ENCODE measurements at places on chromosomes 2 and 18. TPM values are rescaled to one million over a fixed set of nuclear protein-coding genes. Genes with fewer than 3 reads are reported as not detected.

Gene UGT1A1
- not detected for total RNA-seq

Gene RGPD3
- 0.06 TPM for total RNA-seq

Gene ZSWIM2
- not detected for total RNA-seq

Gene IL36G
- total RNA-seq: not detected

Gene CCDC148
- 0.15 TPM for total RNA-seq

Gene TMEM237
- total RNA-seq: 22.5 TPM

Gene SERPINB11
- total RNA-seq: not detected

DNA sequence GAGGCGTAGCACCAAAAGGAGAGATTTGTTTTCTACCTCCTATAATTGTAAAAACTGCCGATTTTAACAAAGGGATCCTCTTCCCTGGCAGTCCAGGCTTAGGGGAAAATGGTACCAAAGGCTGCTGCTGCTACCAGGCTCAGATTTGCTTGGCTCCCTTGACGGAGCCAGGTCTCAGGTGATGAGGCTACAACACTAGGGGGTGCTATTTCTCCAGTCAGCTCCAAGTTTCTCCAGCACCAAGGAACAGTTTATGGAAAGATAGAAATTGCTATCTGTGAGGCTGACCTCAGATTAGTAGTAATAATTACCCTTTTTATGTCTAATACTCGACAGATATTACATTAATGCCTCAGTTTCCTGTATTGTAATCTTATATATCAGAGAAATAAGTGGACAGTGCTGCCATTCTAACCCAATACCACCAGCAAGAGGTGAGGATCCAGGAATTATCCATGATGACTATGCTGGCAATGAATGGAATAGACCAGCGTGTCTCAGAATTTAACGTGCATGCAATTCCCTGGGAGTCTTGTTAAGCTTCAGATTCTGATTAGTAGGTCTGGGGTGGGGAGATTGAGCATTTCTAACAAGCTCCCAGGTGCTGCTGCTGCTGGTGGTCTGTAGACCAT is 111.3 kb downstream of the ESCO1 start:
- DNase-seq: peak; percentile 46
- H3K4me1 ChIP-seq: no peaks in the 10 kb centered on the region
- peaks cover 4% of the 10 kb centered on the region for H3K27me3 ChIP-seq
- H3K36me3 ChIP-seq: no peaks in the 10 kb centered on the region

DNA sequence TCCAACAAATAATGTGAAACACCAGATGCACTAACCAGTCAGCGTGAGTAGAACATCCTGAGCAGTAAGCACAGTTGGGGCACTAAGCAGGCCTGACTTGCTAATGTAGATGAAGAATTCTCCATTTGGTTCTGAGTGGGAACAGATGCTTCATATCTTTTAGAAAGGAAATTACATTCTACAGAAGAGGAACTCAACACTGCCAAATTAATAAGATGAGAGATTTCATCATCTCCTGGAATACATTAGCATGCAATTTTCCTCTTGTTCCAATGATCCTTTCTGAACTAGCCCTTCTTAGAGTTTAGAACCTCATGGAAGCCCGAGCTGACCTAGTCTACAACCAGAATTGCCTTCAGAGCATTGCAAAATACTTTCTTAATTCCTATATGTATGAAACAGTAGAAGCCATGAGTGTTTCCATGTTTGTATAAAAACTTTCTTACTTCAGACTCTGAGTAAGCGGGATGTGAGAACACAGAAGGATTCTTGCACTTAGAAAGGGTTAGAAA is 34.8 kb downstream of the COL5A2 start:
- H3K4me1 ChIP-seq: no peaks in the 10 kb centered on the region
- H3K27me3 ChIP-seq: no peaks in the 10 kb centered on the region
- H3K36me3 ChIP-seq: no peaks in the 10 kb centered on the region
- DNase-seq: no peak
- H3K4me3 ChIP-seq: no peak overlapping the region

DNA sequence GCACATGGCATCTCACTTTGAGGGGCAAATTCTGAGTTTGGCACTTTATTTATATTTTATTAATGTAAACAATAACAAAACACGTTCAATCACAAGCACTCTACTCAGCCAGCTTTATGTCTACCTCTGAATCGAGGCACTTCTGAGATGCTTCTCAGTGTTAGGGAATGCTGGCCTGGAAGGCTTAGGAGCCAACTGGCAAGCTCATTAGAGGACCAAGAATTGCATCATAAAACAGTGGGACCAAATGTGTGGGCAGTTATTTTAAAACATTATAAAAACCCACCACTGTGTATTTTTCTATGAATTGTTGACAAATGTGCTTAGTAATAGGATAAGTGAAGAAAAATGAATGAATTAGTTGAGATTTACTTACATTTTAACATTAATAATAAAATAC is 46.8 kb upstream of the SMIM21 start:
- no peaks in the 10 kb centered on the region for H3K4me1 ChIP-seq
- H3K27ac ChIP-seq: no peak overlapping the region
- H3K4me3 ChIP-seq: no peak overlapping the region
- H3K27me3 ChIP-seq: peaks cover 6% of the 10 kb centered on the region
- DNase-seq: no peak

DNA sequence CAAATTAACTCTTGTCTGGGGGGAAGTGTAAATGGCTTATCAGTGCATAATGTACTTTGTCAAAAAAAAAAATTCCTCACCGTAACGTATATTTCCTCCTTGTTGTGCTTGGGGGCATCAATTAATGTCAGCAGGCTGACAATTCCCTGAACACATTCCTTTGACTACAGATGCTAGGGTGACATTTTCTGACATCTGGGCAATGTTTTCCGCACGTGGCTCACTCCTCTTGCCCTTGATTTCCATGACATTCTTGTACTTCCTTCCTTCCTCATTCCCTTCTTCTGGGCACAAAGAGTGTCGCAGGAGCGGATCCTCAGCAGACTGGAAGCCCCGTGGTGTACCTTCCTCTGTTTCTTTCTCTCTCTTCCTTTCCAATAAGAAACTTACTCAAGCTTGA is 173.7 kb downstream of the SP3 start:
- no peaks in the 10 kb centered on the region for H3K36me3 ChIP-seq
- no peak for DNase-seq
- H3K27me3 ChIP-seq: peaks cover 28% of the 10 kb centered on the region
- no peak overlapping the region for H3K4me3 ChIP-seq
- no peak overlapping the region for H3K27ac ChIP-seq

DNA sequence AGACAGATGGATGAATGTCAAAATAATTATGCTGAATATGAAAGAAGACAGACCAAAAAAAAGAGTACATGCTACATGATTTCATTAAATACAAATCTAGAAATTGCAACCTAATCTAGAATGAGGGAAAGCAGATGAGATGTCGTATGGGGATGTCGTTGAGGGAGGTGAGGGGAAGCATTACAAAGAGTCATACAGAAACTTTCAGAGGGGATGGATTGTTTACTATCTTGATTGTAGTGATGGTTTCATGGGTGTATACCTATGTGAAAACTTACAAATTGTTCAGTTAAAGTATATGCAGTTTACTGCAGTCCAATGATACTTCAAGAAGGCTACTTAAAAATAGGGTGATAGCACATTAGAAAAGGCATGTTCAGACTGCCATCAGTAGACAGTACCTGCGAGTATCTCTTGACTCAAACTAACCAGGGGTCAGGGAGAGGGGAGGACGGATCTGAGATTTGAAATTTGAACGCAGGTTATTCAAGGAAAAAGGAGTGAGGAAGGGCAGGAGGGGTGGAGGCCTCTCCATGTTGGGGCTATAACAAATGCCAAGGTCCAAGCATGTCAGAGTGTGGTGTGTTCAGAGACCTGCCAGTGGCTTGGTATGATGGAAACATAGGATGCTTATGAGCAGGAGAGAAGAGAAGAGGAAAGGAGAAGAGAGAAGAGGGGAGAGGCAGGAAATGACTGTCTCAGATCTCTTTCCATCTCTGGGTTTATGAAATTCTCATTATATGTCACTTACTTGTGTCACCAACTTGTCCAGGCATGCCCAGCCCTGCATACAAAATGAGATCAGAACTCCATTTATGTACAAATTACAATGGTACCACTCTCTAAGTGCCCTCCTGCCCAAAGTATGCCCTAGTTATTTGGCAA is 257.3 kb upstream of the CXCR4 start:
- peak overlapping the region; percentile 87 for H3K27ac ChIP-seq
- H3K36me3 ChIP-seq: peaks cover 6% of the 10 kb centered on the region
- peaks cover 48% of the 10 kb centered on the region for H3K4me1 ChIP-seq
- peaks cover 3% of the 10 kb centered on the region for H3K27me3 ChIP-seq
- no peak overlapping the region for H3K4me3 ChIP-seq

GRCh38 chr18:28204154-28204553 is 27.2 kb upstream of the CDH2 start:
- DNase-seq: no peak
- no peaks in the 10 kb centered on the region for H3K36me3 ChIP-seq
- H3K27me3 ChIP-seq: no peaks in the 10 kb centered on the region
- no peak overlapping the region for H3K27ac ChIP-seq
- H3K4me1 ChIP-seq: peaks cover 3% of the 10 kb centered on the region

DNA sequence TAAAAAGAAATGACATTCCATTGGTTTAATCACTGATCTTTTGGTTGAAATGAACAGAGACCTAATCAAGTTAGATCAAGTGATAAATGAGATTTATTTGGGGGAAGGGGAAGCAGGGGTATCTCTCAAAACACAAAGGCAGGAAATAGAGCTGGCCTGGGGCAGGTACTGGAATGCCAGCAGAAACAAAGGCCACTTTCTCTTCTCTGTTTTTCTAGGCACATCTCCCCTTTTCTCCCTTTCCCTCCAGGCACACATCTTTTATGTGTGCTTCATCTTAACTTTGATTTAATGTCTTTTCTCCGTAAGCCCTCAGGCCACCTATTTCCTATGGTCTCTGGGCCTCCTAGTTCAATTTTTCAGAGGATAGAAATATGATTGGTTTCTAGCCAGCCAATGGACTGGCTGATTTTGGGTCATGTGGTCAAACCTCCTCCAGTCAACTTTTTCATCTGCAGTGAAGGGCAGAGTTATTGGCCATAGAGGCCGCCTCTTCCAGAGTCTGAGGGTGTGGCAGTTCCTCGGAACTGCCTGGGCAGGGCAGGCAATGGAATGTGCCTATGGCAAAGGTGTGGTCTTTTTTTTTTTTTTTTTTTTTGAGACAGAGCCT is 58.9 kb upstream of the FAM136A start:
- no peak for DNase-seq
- no peaks in the 10 kb centered on the region for H3K36me3 ChIP-seq
- H3K27me3 ChIP-seq: peaks cover 10% of the 10 kb centered on the region

DNA sequence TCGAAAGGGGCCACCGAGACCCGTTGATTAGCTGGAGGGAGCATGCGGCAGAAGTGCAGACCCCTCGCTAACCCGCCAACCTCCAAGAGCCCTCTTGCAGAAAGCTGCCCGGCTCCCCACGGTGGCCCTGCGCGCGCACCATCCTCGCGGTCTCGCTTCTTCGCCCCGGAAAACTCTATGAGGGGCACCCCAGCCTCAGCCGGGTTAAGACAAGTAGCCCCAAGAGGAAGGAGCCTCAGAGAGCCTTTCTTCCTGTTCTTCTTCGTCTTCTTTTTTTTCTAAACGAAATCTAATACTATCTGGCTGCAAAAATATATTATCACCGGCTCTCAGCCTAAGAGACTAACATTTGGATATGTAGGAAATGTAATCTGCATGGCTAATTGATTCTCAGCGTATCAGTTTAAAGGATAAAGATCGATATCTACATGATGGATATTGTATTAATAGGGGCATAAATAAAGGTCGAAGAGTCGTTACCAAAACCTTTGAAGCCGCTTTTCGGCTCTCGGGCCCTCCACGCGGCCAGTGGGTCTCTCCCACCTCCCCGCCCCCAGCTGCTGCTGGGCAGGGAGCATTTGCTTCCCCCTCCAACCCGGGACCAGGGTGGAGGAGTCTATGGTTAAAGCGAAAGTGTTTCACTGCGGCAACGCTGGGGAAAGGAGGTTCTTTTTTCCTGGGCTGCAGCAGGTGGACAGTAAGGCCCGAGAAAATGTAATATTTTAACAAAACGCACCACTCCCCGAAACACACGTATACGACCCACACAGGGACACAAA is 6.1 kb upstream of the PAX3 start:
- peak overlapping the region; percentile 57 for H3K4me3 ChIP-seq
- peaks cover 11% of the 10 kb centered on the region for H3K36me3 ChIP-seq
- DNase-seq: no peak
- peak overlapping the region; percentile 50 for H3K27ac ChIP-seq
- H3K27me3 ChIP-seq: peaks cover 98% of the 10 kb centered on the region

- peaks cover 10% of the 10 kb centered on the region for H3K27me3 ChIP-seq
- H3K4me3 ChIP-seq: no peak overlapping the region
- DNase-seq: no peak
- peaks cover 12% of the 10 kb centered on the region for H3K4me1 ChIP-seq
- no peaks in the 10 kb centered on the region for H3K36me3 ChIP-seq
Observed at GRCh38 chr18:57918601-57919000, 115.5 kb upstream of the ATP8B1 start.

GRCh38 chr2:237508361-237508760 is 21.3 kb downstream of the MLPH start:
- peaks cover 16% of the 10 kb centered on the region for H3K27me3 ChIP-seq
- H3K4me3 ChIP-seq: no peak overlapping the region
- DNase-seq: no peak
- no peak overlapping the region for H3K27ac ChIP-seq
- H3K4me1 ChIP-seq: no peaks in the 10 kb centered on the region

DNA sequence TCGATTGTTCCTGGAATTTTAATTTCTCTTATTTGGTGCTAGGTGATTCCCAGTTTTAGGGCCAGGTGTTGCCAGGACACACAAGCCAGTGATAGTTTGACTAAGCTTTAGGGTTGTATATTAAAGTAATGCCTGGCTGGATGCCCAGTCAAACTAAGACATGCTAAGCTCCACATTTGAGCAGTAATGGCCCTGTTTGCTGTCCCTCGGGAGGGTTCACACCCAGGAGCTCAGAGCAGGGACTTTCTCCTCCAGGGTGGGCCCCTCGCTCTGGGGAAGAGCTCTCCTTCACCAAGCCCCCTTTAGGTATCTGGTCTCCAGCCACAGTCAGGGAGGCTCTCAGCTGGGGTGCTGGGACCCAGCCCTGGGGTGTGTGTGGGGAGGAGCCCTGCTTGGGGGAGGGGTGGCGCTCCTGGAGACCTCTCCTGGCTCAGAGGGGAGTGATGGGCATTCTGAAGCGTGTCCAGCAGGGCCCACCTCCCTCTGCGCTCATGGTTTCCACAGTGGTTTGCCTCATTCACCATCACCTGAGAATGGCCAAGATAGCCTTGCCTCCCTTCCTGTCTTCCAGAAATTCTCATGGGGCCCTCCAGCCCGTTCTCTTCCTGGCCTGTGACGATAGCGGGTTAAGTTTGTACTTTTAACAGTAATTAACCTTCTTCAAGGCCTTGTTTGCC is 31.7 kb downstream of the INPP4A start:
- H3K27ac ChIP-seq: no peak overlapping the region
- H3K4me3 ChIP-seq: no peak overlapping the region
- no peak for DNase-seq
- H3K36me3 ChIP-seq: peaks cover 58% of the 10 kb centered on the region
- peaks cover 100% of the 10 kb centered on the region for H3K4me1 ChIP-seq
- H3K27me3 ChIP-seq: no peaks in the 10 kb centered on the region

GRCh38 chr2:208509586-208509985 is 103.0 kb downstream of the PTH2R start:
- H3K4me1 ChIP-seq: no peaks in the 10 kb centered on the region
- H3K4me3 ChIP-seq: no peak overlapping the region
- no peaks in the 10 kb centered on the region for H3K36me3 ChIP-seq
- no peak overlapping the region for H3K27ac ChIP-seq
- H3K27me3 ChIP-seq: no peaks in the 10 kb centered on the region

All from activated CD4-positive, alpha-beta T cell treated with anti-CD3 and anti-CD28 coated beads, Interleukin-2, amount 10 ng/mL, durations not matched to agents 7 days and 5 days (primary cell).